Naive thymus-derived CD4-positive, alpha-beta T cell (primary cell): ENCODE measurements at places on chromosomes 2 and 18. TPM values are rescaled to one million over a fixed set of nuclear protein-coding genes. Genes with fewer than 3 reads are reported as not detected.

DNA sequence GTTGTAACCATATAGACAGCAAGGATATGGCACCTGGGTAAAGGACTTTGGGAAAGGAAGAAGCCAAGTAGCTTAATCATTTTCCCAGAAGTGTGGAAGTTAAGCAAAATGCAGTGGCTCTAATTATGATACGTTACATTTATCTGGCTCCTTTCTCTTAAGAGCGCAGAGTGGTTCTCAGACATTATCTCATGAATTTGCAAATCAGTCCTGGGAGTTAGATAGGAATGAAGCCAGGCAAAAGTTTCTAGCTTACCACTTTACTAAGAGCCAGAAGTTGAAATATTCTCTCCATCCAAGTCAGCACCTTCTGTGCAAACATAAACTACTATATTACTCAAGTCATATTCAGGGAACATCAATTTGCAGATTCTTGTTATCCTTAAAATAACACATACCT lies 10.9 kb upstream of the PIEZO2 start:
- no peak for DNase-seq

- DNase-seq, result no peak
Measured at GRCh38 chr2:213150315-213151097, 906 bp downstream of the IKZF2 start.

DNA sequence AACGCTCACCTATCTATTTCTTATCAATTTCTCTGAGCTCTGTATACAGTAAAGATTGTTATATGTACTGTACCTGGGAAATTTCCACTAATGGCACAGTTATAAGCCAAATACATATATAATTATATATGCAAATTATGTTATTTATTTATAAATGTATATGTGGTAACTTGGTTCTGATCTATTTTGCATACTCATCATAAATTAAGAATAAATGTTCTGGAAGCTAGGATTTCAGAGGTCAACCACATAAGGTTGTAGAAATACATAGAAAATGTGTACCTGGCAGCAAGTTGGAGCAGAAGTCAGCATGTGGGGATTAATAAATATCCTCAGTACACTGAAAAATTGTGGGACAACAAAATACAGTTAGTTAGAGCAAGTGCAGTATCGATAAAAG lies 353.7 kb upstream of the ZNF521 start:
- no peak for DNase-seq

GRCh38 chr2:240703417-240704341 lies 12.0 kb downstream of the AQP12A start:
- no peak for DNase-seq

- no peak for DNase-seq
Measured at GRCh38 chr2:106339132-106339531, 129.1 kb downstream of the RGPD3 start.

- DNase-seq, result no peak
Measured at GRCh38 chr2:158130832-158131473, 29.3 kb downstream of the UPP2 start.

GRCh38 chr2:44680424-44680971 lies 261.0 kb upstream of the SIX3 start:
- DNase-seq, result no peak

- no peak for DNase-seq
Measured at GRCh38 chr2:112915300-112916144, 4.6 kb downstream of the IL37 start.

- DNase-seq, result no peak
Measured at GRCh38 chr2:187774551-187775071, 220.4 kb upstream of the TFPI start.

GRCh38 chr2:46561731-46562450 lies 82.5 kb downstream of the TMEM247 start:
- DNase-seq, result no peak

DNA sequence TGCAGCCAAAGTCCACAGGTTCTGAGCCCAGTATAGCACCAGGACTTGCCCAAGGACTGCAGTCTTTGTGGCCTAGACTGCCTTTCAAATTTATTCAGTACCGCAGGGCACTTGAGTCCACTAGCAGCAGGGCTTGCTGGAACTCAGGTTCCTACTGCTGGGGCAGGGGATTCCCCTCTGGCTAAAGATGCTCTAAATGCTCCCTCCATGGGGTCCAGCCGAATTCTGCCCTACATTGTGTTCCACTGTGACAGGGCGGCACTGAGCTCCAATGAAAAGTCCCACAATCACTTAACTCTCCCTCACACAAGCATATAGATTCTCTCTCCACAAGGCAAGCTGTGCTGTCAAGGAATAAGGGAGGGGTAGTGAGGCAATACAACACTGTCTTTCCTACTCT lies 518.1 kb upstream of the VRK2 start:
- DNase-seq, result no peak

DNA sequence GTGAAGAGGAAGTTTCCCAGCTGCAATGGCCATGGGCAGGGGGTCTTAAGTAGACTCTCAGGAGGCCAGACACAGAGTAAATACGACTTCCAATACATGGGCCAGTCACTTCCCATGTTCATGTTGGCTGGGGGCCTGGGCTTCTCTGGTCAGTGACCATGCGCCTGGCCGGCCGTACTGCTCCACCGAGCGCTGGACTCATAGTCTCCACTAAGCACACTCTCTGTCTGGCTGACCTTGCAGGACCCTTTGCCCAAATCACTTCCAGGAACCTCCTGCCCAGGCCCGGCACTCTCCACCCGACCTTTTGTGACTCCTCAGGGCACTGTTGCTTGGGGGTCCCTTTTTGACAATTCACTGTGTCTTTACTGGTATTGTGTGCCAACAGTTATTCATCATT lies 69.3 kb downstream of the SOWAHC start:
- no peak for DNase-seq

DNA sequence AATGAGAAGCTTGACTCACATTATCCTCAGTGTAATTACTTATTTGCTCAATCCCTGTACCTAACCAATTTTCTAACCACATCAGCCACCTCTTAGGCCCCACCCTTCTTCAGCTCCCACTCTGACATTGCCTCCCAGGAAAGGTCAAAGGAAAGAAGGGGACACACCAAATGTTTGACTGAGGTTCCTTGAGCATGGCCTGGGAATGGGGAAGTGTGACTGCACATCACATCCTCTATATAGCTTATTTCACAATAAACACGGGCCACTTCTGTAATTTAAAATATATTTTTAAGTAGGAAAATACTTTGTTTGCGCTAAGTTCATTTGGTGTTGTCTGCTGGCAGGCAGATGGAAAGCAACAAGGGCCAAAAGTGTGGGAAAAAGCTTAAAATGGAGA lies 3.0 kb upstream of the FIGLA start:
- no peak for DNase-seq

DNA sequence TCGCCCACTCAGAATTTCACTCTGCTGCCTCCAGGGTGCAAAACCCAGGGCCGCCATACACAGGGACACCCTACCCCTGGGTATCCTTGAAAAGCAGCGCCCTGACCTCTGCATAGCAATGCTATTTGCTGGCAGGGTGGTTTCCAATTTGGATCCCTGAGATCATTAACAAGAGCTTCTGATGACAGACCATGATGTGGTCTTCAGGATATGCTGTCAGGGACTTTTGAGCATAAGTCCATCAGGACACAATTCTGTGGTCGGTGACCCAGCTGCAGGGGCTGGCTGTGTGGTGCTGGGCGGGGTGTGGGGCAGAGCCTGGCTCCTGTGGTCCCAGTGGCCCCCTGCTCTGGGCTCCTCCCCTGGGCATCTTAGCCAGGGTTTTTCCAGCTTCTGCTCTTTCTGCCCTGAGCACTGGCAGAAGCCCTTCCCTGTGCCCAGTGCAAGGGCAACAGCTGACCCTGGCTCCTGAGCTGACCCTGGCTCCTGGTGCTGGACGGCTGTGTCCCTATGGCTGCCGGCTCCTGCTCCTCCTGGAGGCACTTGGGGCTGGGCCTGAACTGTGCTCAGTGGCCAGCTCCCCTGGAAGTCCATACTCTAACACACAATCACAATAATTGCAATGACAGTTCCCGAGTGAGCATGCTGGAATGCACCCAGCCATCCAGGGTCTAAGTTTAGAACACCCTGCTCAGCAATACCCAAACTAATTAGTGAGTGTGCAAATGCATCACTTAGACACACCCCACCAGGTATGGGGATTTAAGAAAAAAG lies 271.5 kb downstream of the HDAC4 start:
- no peak for DNase-seq

DNA sequence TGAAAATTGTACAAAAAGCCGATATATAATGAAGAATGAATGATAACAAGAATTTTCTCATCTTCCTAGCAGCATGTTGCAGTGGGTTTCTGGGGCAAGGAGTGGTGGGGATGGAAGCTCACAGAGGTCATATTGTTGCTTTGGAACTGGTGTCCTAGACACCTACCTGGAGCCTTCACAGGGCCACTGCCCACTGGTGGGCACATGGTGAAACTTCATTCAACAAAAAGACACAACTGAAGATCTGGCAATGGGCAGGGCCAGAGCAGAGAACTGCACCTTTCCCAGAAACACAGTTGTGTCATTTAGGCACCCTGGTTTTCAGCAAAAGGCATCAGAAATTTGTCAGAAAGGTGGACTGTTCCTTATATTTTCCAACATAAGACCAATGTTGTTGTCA lies 115.3 kb downstream of the FHOD3 start:
- DNase-seq, result no peak

GRCh38 chr2:69742322-69742952 lies 503 bp downstream of the ANXA4 start:
- DNase-seq, result no peak

- DNase-seq, result no peak
Measured at GRCh38 chr2:42712934-42713333, 51.0 kb downstream of the OXER1 start.

DNA sequence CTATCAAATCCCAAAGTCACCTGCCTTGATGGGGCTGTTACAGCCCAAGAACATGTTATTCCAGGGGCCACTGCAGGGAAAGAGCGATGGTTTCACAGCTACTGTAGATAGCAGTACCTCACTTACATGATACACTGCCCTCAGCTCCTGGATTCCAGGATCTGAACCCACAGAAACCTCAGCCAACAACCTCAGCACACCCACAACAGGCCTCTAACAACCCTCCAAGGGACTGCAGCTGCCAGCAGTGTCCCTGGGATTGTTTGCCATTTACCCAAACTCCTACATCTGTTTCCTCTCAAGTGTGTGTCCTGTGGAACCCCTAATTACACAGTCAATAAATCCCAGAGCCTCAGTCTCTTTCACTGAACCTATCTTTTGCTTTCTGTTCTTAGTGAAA lies 28.2 kb downstream of the OSBPL1A start:
- DNase-seq, result no peak

- DNase-seq, result no peak
Measured at GRCh38 chr18:36075862-36076587, 8.7 kb upstream of the RPRD1A start.

TMEM200C gene
- total RNA-seq, result not detected

FEV gene
- total RNA-seq, result not detected

UGT1A8 gene
- total RNA-seq, result not detected

ITGB6 gene
- total RNA-seq, result not detected

CHST9 gene
- total RNA-seq, result not detected

FSHR gene
- not detected for total RNA-seq

STK25 gene
- total RNA-seq, result 155 TPM

SPDYA gene
- total RNA-seq, result 1.3 and 1.8 TPM in 2 replicates

SNED1 gene
- total RNA-seq, result 20.3 and 26.5 TPM in 2 replicates

DPY30 gene
- 52.1 TPM for total RNA-seq
